D341Med (cell line): ENCODE measurements at places on chromosomes 13 and 19.

DNA sequence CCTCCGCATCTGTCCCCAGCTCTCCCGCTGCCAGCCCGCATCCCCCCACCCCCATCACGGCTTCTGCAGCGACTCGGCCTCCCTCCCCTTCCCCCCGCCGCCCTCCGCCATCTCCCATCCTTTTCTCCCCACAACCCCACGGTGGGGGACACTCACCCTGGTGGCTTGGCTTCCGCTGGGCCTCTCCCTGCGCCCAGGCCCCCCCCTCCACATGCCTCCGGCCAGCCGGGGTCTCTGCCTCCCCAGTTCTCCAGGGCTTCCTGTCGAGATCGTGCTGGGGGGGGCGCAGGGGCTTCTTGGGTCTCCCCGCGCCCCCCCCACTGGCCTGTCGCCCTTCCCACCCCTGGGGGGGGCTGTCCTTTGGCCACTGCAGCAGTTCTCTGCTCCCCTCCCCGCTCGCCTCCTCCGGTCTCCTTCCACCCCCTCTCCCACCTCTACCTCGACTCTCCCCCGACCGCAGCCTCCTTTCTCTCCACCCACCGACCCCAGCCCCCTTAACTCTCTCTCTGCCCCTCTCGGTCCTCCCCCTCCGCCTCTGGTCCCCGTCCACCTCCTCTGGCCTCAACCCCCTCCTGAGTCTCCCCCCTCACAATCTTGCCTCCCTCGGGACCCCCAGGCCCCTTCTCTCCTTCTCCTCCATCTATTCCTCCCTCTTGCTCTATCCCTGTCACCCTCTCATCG lies 17.1 kb downstream of the LRRC4B start:
- no peak for DNase-seq

DNA sequence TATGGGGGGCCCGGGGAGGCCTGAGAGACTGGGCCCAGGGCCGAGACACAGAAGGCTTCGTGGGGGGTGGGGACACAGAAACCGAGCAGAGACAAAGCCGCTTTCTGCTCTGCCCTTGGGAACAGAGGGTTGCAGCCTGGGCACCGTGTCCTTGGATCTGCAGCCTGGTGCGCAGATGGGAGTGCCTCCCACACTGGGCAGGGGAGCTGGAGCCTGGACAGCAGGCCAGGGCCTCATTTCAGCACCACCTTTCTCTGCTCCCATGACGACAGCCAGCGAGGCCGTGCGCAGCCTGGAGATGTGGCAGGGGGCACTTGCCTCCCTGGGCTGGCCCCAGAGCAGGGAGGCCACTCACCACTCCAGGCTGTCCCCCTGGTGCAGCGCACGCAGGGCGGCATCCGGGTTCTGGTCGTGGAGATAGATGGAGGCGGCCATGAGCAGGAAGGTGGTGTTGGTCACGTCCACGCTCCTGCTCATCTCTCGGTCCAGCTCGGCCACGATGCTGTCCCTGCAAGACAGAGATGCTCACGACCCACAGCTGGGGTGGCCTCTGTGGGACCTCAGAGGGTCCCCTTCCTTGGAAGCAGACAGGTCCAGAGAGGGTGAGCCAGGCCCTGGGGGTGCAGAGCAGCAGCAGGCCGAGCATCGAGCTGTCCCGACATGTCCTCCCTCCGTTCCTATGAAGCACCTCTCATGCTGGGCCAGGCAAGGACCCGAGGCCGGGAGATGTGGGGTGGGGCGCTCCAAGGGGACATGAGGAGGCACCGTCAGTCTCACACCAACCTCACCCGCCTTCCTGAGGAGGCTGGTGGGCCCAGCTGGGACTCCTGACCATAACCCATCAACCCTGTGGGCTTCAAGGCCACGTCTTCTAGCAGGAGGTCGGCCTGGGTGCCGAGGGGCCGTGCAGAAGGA lies 10.9 kb upstream of the CERS1 start:
- DNase-seq, result no peak

DNA sequence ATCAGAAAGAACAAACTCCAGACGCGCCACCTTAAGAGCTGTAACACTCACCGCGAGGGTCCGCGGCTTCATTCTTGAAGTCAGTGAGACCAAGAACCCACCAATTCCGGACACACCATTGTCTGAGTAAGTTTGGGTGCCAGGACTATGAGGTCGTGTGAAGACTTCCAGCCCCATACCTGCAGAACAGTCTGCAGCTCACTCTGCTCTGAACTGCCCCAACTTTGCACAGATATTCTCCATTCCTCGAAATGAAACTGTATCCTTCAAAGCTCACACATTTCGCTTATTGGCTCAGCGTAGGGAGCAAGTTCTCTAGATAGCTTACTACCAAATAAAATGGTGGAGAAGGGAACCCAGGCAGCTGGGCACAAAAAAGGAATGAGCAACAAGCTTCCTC lies 2.6 kb upstream of the CYP4F2 start:
- DNase-seq, result no peak

DNA sequence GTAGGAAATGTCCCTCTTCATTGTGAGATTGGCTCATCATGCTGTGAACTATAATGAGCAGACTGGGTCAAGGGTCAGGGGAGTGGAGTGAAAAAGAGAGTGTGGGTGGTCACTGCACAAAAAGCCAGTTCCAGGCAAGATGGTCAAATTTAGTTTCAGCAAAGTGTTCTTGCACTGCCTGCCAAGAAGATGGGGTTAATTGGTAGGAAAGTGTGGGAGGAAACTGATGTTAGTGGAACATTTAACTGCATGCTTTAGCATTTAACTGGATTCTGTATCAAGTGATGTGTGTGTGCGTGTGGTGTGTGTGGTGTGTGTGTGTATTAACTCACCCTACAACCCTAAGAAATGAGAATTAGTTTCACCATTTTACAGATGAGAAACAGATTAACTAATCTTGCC lies 131.6 kb downstream of the COG6 start:
- no peak for DNase-seq

- DNase-seq, result no peak
These were observed 242.5 kb upstream of the GPC6 start for GRCh38 chr13:92984151-92984550.
